ENCODE measurements at places on chromosomes 12 and 14.
A peak's percentile ranks its signal among the peaks of the same experiment; 100 is the strongest.

- peak; percentile 90 for DNase-seq
Observed at GRCh38 chr12:14514154-14514842, 53.4 kb downstream of the PLBD1 start.

GRCh38 chr12:1104088-1104800, 113.2 kb downstream of the ERC1 start:
- DNase-seq, result no peak

DNA sequence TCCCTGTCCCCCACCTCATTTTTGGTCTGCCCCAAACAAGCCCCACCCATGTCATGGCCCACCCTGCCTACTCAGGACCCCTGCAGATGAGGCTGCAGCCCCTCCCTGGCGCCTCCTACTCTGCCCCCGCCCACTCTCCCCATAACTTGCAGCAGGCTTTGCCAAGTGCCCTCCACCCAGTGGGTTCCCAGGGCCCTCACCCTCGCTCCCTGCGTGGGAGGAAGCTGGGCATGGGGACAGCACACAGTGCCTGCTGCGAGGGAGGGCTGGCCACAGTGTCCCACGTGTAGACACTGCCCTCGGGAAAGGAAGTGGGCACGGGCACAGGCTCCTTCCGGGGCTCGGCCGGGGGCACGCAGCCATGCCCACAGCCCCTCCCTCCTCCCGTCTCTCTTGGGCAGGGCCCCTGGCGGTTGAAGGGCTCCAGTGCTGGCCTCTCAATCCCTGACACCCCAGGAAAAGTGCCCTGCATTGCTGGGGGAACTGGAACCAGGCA, 9.4 kb downstream of the AKT1 start:
- DNase-seq, result no peak

GRCh38 chr14:91308337-91308736, 63.8 kb upstream of the GPR68 start:
- no peak for DNase-seq

- no peak for DNase-seq
Observed at GRCh38 chr14:31881531-31882310, 195.4 kb upstream of the ARHGAP5 start.

DNA sequence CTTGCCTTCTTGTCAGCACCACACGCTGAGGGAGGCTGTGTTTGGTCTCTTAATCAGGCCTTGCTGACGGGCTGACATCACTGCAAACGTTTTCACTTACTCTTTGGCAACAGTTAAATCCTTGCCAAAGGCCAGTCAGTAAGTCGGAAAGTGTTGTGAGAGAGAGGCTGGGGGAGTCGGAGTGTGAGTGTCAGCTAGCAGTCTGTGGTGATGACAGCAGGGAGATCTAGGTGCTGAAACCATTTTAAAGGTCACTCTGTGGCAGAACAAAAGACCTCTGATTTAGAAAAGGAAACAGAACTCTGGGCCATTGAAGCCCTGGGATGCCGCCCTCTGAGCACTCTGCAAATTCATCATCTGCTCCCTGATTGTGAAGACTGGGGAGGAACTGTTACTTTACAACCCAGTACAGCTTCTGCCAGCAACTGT, 143.5 kb downstream of the PAX9 start:
- DNase-seq, result no peak

- DNase-seq, result peak; percentile 17
Observed at GRCh38 chr12:127809275-127809674, 457.7 kb upstream of the TMEM132C start.

DNA sequence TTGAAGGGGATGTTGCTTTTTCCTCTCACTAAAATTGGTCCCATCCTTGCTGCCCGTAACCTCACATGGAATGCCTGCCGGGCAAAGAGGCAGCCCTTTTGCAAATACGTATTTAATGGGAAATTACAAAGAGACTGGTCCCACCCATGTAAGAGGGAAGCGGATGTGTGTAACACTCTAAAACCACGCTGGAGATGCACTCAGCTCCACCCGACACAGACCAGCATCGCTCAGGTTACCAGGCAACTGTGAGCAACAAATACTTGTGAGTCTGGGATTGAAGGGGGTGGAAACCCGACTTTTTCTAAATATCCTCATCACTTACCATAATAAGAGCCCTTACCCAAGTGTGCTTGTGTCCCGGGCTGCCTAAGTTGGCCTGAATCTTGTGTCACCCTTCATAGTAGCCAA, 47.7 kb downstream of the ELK3 start:
- no peak for DNase-seq

- no peak for DNase-seq
Observed at GRCh38 chr12:30896461-30896860, 30.1 kb upstream of the TSPAN11 start.

GRCh38 chr12:40105515-40106201, at the start of gene SLC2A13:
Gene SLC2A13 (minus strand): TSS chr12:40106081. CDS start chr12:40105808, 273 bp downstream.
- DNase-seq, result peak; percentile 87

- no peak for DNase-seq
Observed at GRCh38 chr12:111209811-111210210, 159.1 kb downstream of the PHETA1 start.

GRCh38 chr14:63726499-63726898, 1.4 kb downstream of the SGPP1 start:
- DNase-seq, result no peak

GRCh38 chr14:51860825-51861499, 550 bp downstream of the GNG2 start:
- DNase-seq, result no peak

DNA sequence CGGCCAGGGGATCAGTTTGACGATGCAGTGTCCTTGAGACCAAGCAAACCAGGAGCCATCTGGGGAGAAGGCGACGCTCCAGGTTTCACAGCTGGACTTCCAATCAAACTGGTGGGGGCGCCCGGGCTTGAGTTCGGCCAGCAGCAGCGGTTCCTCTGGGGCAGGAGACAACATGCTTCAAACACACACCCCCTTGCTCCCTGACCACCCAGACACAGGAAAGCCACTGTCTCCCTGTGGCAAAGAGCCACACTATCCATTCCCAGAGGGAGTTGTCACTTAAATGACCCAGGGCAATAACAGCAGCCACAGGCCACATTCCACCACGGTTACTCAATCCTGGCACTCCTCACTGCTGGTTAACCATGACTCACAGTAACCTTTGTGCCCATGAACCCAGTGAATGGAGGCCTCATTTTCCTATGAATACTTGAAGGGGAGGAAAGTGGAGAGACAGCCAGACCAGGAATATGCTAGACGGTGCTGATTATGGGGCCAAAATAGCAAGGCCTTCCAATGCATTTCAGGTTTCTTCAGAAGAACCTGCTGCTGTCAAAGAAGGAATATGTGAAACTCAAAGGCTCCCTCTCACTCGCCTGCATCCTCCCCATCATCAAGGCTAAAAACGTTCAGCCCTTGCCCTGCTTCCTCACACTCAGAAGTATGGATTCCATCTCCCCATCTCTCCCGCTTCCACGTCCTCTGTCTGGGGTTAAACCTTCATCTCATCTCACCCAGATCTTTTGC, 8.5 kb downstream of the WSB2 start:
- DNase-seq, result peak; percentile 99

DNA sequence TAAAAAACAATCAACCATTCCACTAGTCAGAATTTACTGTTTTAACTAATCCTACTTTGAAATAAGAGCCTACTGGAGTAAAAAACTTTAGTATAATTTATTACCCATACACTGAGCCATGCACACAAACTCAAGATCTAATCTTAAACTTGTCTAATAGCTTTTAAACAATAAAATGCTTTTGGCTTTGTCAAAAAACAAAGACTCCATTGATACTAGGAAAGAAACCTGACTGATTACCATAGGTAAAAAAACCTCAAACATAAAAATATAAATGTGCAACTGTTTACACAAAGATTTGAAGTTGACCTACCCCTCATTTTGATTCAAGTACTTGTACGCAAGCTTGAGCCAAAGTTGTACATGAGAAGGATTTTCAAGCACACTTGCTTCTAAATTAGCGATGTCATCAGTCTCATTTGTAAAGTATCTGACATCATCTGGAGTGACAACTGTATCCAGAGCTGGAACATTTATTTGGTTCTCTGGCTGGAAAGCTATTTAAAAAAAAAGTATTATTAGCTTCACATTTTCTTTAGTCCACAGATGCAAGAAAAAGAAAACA, 36.1 kb downstream of the ZFC3H1 start:
- no peak for DNase-seq

DNA sequence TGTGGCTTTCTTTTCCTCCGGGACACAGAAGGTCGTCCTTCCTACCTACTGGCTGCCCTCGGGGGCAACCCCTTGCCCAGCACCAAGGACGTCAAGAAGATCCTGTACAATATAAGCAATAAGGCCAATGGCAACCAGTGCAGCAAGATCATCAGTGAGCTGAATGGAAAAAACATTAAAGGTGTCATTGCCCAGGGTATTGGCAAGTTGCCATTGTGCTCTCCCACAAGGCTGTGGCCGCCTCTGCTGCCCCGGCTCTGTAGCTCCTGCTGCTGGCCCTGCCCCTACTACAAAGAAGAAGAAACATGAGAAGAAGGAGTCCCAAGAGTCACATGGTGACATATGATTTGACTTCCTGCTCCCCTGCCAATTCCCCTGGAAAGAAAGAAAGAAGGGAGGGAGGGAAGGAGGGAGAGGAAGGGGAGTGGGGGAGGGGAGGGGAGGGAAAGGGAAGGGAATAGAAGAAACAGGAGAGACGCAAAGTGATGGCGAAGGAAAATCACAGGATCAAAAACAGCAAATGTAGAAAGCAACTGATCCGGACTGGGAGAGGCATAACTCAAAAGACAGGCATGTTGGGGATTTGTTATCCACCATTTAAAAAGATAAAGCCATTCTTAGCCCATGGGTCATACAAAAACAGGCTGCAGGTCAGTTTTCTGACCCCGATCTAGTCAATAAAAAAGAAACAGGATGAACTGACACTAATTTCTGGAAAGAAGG, 61.3 kb upstream of the RESF1 start:
- peak; percentile 49 for DNase-seq

- peak; percentile 95 for DNase-seq
Observed at GRCh38 chr12:115354007-115354890, 670.3 kb upstream of the TBX3 start.

- DNase-seq, result no peak
Observed at GRCh38 chr12:63445224-63445880, 222.9 kb downstream of the DPY19L2 start.

- DNase-seq, result no peak
Observed at GRCh38 chr14:29928117-29928640, 532 bp upstream of the PRKD1 start.

DNA sequence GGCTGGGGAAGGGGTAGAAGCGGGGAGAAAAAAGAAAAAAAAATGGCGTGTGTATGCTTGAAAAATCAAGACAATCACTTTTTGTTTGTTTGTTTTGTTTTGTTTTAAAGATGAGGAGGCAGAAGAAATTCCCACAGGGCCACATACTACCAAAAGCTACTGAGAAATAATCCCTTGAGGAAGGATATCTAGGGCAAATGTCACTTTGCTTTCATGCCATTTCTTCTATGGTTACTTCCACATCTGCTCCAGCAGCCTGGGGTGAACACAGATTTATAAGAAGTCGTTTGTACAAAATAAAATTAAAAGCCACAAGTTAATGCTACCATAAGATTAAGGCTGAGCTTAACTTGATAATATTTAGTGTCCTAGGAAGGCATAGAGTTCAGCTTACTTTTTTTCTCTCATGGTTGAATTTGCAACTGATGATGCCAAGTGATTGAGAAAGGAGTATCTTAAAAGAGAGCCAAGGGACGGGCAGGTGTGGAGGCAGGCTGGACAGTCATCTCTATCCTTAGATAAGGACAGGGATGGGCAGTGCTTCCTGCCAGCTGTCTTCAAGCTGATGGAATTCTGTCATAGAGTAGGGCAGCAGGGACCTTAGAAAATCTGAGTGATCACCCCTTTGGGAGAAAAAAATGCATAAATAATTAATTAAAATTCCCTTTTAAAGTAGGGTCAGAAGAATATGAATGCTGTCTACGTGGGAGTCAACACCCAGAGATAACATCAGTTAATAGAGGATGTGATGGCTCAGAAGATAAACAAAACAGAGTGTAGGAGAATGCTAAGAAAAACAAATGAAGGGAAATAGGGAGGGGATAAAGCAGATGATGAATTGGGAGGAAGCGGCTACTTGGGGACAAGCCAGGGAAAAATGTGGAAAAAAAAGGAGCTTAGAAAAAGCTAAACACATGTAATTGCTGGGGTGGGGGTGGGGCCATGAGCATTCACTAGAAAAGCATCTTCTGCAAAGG, 57.1 kb downstream of the DYRK2 start:
- DNase-seq, result peak; percentile 58

DNA sequence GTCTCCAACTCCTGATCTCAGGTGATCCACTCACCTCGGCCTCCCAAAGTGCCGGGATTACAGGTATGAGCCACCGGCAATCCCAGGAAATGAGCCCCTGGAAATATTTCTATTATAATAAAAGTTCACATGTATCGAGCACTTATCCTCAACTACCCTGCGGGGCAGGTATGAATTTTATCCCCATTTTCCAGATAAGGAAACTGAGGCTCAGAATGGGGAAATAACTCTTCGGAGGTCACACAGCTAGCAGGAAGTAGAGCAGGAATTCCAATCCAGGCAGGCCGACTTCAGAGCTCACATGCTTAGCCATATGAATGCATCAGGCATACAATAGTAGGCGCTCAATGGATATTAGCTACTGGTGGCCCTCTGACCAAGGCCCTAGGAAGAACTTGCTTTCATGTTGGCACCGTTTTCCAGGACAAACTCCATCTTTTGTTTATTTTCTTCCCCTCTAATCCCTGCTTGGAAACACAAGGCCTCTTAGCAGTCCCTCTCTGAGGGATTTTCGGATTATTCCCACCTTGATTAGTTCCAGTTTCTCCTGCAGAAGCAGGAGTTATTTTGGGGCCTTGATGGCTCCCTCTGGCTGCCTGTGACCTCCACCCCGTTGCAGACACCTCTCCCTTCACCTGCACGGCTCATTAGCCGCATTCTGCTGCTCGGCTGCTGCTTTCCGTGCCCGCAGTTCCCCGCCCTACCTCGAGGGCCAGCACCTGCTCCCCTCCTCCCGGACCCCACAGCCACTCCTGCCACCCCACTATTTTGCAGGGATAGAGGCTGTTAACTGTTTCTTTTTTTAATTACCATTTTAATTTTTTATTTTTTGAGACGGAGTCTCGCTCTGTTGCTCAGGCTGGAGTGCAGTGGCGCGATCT, 18.7 kb upstream of the POP5 start:
- no peak for DNase-seq

DNA sequence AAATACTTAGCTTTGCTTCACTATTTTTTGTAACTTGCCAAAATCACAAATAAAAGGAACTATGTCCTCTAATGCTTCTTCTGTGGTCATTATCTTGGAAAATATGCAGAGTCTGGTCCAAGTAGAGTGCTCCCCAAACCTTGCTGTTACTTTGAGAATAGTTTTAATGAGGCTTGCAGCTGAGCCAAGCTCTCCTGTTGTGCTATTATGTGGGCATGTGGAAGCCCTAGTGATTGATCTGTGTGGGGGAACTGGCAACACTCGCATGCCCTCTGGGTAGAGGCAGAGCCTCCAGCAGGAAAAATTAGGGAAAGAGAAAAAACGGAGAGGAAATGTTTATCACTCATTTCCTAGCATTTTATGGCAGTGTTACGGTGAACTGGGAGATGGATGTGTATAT, 473.1 kb downstream of the EGLN3 start:
- DNase-seq, result no peak

All from LoVo (cell line).